ENCODE measurements at places on chromosomes 13 and 19.

GRCh38 chr19:34837262-34837661 lies 64.2 kb upstream of the ZNF599 start:
- no peak for DNase-seq

DNA sequence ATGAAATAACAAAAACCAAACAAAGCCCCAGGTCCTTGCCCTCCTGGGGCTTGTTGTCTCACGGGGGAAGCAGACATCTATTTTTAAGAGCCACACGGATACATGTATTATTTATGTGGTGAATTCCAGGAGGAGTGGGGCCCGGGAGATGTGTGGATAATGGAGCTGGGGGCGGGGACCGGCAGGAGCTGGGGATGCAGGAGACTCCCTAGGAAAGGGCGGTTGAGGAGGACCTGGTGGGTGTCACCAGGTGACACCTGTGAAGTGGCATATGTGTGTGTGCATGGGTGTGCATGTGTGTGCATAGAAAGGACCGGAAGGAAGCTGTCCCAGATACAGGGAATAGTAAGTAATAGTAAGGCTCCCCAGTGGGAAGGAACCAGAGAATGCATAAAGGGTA lies 148.9 kb downstream of the URI1 start:
- DNase-seq: no peak

GRCh38 chr13:104694397-104694796 lies 1628.2 kb upstream of the SLC10A2 start:
- no peak for DNase-seq

DNA sequence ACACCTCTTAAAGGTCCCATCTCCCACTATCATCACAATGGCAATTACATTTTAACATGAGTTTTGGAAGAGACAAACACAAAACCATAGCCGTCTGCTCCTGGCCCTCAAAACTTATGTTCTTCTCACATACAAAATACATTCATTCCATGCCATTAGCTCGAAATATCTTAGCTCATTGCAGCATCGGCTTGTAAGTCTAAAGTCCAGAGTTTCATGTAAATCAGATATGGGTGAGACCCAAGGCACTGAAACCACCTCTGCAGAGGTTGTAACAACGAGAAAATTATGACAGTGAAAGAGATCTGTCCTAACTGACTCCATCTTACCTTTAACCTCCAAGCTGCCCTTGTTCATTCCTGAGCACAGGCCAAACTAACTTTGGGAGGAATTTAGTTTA lies 635.0 kb upstream of the SPRY2 start:
- DNase-seq: no peak

- no peak for DNase-seq
These were observed 319.0 kb downstream of the KCNRG start for GRCh38 chr13:50334115-50334778.

DNA sequence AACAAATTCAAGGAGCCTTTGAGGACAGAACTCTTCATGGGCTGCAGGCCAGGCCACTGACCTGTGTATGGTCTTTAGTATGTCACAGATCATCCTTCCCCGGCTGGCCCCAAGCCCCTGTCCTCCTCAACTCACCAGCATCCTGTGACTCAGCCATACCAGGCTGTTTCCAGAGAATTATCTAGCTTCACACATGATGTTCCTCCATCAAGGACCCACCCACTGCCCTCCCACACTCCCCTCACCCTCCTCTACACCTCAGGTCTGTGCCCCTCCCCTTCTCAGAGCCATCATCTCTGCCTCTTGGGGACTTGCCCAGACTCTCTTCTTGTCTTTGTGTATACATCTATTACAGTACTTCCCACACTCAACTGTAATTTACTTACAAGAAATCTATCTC lies 14.7 kb downstream of the DCT start:
- no peak for DNase-seq

- DNase-seq: no peak
These were observed 5.5 kb downstream of the MAST3 start for GRCh38 chr19:18102916-18103542.

GRCh38 chr19:50912727-50913716 lies 1.8 kb upstream of the KLK4 start:
- no peak for DNase-seq

GRCh38 chr13:85694992-85695391 lies 104.2 kb downstream of the SLITRK6 start:
- DNase-seq: no peak

All from activated CD4-positive, alpha-beta T cell treated with anti-CD3 and anti-CD28 coated beads, Interleukin-2, amount 50 U/mL, for 24 hours (primary cell).